AG04450 (cell line): ENCODE measurements at places on chromosomes 2 and 18.
A peak's percentile ranks its signal among the peaks of the same experiment; 100 is the strongest.

DNA sequence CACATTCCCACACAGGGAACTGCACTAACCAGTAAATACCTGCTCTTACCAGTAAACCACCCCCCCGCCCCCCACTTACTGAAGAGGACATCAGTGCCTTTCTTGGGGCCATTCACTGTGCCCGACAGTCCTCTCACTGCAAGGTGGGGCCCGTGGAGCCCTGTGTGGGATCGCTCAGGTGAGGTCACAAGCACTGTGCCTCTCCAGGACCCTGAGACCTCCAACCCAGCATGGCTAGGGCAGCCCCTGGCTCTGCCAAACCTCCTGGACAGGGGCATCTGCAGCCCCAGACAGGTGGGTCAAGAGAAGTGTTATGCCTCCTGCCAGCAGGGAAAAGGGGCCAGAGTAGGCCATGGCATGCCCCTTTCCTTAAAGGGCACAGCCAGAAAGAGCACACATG lies 6.7 kb upstream of the NEURL3 start:
- DNase-seq = no peak

DNA sequence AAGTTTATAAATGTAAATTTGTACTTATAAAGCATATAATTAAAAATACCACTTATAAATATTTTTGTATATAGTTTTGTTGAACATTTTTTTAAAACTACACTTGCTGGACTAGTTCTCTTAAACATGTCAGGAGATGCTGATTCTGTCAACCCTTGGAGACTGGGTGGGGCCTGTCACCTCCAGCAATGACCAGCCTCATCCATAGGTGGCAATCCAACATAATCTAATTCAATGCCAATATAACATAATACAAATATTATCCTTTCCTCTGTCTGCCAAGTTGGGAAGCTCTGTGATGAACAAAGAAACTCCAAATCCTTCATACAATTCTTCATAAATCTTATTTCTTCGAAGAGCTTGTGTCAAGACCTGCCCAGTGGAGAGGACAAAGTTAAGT lies 140.4 kb downstream of the RBMS1 start:
- no peak for DNase-seq

- DNase-seq = no peak
Measured at GRCh38 chr2:392926-393280, 105.0 kb upstream of the ALKAL2 start.

DNA sequence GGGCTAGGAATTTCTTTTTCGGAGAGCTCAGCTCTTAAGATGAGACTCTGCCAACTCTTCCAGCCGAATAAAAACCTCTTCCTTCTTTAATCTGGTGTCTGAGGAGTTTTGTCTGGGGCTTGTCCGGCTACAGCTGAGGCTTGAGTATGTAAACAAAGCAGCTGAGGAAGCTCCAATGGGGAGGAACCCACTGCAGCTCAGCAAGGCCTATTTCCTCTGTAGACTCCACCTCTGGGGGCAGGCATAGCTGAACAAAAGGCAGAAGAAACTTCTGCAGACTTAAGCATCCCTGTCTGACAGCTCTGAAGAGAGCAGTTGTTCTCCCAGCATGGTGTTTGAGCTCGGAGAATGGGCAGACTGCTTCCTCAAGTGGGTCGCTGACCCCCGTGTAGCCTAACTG lies 838.7 kb downstream of the CCDC85A start:
- DNase-seq = no peak

- DNase-seq = no peak
Measured at GRCh38 chr2:233142355-233142897, 82.3 kb downstream of the INPP5D start.

GRCh38 chr2:156326526-156327095 lies 5.9 kb downstream of the NR4A2 start:
- no peak for DNase-seq

DNA sequence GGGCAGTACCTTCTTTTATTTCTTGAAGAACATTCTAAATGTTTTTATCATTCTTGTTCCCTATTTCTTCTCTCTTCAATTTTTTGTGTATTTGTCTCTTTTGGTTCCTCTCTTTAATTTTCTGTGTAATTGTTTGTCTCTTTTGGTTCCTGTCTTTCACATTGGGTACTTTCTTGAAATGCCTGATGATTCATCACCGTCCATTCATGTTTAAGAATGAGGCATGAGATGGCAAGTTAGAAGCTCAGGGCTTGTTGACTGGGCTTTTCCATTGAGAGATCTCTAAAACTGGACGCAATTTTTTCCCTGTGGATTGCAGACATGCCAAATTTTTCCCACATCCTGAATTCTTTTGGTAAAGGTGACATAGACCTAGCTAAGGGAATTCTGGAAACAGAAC lies 33.7 kb upstream of the IL1R2 start:
- DNase-seq = no peak

GRCh38 chr18:36149514-36150289 lies 20.0 kb downstream of the ELP2 start:
- no peak for DNase-seq

- DNase-seq = no peak
Measured at GRCh38 chr2:171889808-171890207, 4.2 kb downstream of the SLC25A12 start.

GRCh38 chr2:228768818-228769217 lies 502.3 kb downstream of the PID1 start:
- peak; percentile 6 for DNase-seq

DNA sequence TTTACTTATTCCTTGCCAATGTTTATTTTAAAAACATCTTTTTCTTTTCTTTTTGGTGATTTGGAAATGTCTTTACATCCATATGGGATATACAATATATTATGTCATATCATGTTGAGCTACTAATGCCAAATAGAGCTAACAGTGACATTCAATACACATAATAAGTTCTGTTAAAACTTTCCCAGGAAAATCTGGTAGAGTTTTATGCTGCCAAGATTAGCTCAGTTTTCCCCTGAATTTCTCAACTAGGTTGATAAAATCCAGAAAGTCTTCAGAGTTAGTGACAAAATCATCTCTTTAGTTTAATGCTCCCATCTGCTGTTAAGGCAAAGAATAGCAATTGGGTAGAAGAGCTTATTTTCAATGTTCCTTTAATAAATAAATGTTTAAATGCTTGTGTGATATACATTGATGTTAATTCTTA lies 9.9 kb downstream of the COL3A1 start:
- no peak for DNase-seq
